ENCODE measurements at places on chromosomes 1 and 21. TPM values are rescaled to one million over a fixed set of nuclear protein-coding genes. Genes with fewer than 3 reads are reported as not detected.
A peak's percentile ranks its signal among the peaks of the same experiment; 100 is the strongest.

- no peak for DNase-seq
Measured at GRCh38 chr1:152107984-152108881, 7.0 kb downstream of the TCHH start.

GRCh38 chr1:215277532-215277931 is 195.0 kb downstream of the KCNK2 start:
- no peak for DNase-seq

GRCh38 chr1:6965083-6965934 is 180.1 kb downstream of the CAMTA1 start:
- DNase-seq, result no peak

GRCh38 chr21:37855647-37856625 is 60.3 kb downstream of the KCNJ6 start:
- DNase-seq, result no peak

- DNase-seq, result no peak
Measured at GRCh38 chr1:26162220-26162709, 3.4 kb downstream of the FAM110D start.

- DNase-seq, result no peak
Measured at GRCh38 chr1:99858286-99858685, 8.1 kb downstream of the AGL start.

DNA sequence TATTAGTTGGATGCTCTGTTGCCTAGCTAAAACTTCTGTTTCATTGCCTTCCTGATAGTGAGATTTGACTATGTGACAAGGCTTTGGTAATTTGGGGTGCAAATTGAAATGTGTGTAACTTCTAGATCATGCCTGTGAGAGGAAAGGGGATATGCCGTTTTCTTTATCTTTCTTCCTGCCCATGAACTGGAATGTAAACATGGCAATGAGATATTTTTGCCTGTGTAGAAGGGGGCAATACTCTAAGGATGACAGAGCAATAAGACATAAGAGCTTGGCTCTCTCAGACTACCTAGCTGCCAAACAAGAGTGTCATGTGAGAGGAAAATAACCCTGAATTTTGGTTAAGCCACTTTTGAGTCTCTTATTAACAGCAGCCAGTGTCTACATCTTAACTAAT is 49.7 kb downstream of the RAP1A start:
- DNase-seq, result no peak

DNA sequence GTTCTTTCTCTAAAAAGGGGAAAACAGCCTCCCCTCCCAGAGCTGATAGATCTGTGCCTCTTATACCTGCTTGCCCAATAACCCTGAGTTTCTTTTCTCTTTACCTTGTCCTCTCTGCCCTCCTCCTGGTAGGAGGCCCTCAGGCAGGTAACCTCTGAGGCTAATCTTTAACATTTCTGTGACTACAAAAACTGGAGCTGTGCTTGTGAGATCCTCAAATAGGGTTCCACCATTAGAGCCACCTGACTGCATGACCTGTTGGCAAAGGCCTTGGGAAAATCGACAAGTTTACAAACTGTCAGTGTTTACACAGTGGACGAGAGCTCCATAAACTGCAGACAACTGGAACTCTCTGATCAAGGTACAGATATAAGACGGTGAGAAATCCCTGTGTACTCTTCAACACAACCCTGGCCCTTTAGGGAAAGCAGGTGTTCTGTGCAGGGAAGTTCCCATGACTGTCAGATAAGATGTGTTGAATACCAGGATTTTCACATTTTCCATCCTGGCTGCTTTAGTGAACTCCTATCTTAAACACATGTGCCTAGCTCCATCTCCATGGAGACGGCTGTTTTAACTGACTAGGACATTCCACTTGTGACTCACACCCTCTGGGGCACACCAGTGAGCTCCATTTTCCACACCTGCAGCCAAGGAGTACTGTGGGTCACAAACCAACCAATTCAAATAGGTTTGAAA is 38.3 kb downstream of the ECE1 start:
- DNase-seq, result no peak

GRCh38 chr1:22889213-22889827 is 83.3 kb downstream of the LACTBL1 start:
- DNase-seq, result no peak

DNA sequence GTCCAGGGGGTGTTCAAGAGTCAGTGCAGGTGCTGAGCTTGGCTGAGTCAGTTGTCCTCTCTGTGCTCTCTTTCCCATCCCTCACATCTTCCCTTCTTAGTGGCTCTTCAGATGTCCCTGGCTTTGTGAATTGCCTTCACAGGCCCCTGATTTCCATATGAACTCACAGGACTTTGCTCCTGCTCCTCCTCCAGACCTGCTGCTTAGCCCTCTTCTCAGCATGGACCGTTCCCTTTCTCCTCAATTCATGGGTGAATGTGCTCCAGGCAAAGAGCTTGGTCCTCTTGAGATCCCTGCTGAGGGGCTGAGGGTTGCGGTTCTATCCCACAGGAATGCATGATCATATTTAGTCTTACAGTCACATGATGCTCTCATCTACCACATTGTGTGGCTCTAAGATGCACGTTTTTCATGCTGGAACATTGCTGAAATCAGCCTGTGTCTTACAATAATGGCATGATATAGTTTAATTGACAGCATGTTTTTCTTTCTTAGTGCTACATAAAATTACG is 30.5 kb downstream of the CACNA1E start:
- DNase-seq, result peak; percentile 85

DNA sequence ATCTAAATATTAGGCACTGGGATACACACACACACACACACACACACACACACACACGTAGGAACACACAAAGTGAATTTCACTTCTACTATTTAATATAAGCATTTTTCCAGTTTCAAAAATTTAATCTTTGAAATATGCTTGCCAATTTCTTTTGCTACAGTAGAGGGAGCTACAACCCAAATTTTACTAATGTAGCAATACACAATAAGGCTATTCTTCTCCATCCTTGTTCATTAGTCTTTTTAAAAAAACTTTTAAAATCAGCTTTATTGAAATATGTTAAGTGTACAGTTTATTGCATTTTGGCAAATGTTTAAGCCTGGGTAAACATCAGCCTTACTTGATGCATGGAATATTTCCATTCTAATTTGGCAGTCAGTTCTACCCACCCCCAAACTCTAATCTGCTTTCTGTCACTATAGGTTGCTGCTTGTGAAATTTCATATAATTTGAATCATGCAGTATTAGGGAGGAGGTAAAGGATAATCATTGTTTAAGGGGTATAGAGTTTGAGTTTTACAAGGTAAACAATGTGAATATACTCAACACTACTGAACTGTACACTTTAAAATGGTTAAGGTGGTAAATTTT is 93.0 kb upstream of the TENT5C start:
- DNase-seq, result no peak

DNA sequence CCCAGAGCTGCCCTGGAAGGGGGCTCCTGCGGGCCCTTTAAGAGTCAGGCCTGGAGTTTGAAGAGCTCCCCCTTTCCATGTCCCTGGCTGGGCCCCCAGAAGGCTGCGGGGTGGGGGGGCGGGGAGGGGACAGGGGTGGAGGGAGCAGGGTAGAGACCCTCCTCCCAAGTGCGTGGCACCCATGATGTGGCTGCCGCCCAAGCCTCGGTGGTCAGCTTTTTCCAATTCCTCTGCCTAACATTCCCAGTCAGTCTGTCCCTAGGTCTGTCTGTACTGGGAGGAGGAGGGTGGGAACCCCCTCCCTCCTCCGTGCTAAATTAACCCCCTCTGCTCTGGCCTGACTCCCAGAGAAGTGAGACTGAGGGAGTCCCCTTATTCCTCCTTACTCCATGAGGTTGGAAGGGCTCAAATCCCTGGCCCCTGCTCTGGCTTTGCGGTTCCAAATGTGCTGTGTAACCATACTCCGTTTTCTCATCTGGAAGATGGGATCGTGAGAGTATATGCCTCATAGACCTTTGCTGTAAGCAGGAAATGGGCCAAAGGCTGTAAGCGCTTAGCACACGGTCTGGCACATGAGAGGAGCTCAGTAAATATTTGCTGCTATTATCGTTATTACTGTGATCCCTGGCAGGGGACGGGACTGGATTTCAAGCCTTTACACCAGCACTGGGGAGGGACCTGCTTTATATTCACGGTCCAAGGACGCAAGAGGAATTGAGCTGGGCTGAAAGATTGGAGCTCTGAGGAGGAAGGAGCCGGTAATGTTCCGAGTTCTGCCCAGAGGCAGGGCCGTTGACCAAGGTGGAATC is 658 bp upstream of the COL16A1 start:
- DNase-seq, result no peak

DNA sequence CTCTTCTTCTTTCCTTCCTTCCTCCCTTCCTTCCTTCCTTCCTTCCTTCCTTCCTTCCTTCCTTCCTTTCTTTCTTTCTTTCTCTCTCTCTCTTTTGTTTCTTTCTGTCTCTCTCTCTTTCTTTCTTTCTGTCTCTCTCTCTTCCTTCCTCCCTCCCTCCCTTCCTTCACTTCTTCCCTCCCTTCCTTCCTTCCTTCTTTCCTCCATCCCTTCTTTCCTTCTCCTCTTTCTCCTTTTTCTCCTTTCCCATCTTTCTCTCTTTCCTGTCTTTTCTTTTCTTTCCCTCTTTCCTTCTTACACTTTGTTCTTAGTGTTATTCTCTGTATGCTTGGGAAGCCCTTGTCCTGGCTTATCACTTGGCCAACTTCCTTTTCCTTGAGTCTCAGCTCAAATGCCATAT is 72.5 kb upstream of the MPC2 start:
- no peak for DNase-seq

DNA sequence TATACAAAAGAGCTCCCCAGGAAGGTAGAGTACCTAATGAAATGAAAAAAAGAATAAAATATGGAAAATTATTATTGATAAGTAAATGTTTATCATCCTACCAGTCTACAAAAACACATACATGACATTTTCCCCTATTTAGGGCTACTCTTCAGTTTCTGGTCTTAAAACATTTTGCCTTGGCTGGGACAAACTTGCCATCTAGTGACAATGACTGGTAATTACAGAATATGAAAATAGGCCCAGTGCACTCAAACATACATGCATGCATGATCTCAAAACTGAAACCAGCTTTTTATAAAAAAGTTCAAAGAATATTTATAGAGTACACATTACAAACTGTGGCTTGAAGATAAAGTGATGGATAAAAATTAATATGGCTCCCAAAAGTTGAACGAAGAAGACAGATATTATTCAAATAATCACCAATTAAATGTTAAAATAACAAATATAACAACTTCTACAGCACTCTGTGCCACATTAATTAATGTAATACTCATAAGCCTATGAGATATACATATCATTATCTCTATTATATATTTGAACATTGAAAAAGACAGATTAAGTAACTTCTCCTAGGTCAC is 10.5 kb upstream of the RNPC3 start:
- no peak for DNase-seq

GRCh38 chr1:164653705-164654104 is 94.7 kb downstream of the PBX1 start:
- DNase-seq, result no peak

- DNase-seq, result no peak
Measured at GRCh38 chr1:234942879-234943506, 185.6 kb downstream of the TOMM20 start.

- DNase-seq, result peak; percentile 62
Measured at GRCh38 chr1:153308540-153308939, 4.2 kb downstream of the PGLYRP3 start.

The CDCA8 gene
- total RNA-seq, result 0.40 TPM

The OR6N1 gene
- total RNA-seq, result not detected

The CD48 gene
- total RNA-seq, result 1.1 TPM

The DYNLT4 gene
- total RNA-seq, result not detected

The MRAP gene
- total RNA-seq, result not detected

The DNAJC6 gene
- 4.4 TPM for total RNA-seq

The CYP4B1 gene
- 150 TPM for total RNA-seq

The THEMIS2 gene
- total RNA-seq, result 9.6 TPM

The MSH4 gene
- total RNA-seq, result 0.83 TPM

The MROH9 gene
- not detected for total RNA-seq

The CFAP57 gene
- total RNA-seq, result not detected

The RAD54L gene
- total RNA-seq, result 1.2 TPM

The INKA2 gene
- total RNA-seq, result 10.8 TPM

The PRAMEF9 gene
- total RNA-seq, result not detected

The NCAM2 gene
- 7.5 TPM for total RNA-seq

The TNFRSF1B gene
- 15.4 TPM for total RNA-seq
